Suprapubic skin (tissue), 4 donors: ENCODE measurements at places on chromosomes 16 and 17.

- peak; percentile 85 for DNase-seq
Measured at GRCh38 chr16:84672276-84673202, 24.2 kb downstream of the KLHL36 start.

DNA sequence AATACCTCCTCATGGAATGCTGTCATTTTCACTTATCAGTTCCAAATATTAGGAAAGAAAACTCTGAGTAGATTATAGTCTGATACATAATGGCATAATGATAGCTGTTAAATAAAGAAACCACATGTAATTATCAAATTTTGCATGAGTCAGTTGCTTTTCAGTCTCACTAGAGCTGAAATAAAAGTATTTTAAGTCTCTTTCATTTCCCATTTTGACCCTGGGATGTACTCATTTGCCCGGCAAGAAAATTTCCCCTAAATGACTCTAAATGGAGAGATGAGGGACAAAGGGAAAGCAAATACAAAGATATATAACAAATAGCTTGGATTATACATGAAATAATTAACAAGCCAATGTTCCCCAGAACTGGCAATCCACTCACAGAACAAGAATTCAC lies 47.9 kb upstream of the CPHXL start:
- no peak for DNase-seq

DNA sequence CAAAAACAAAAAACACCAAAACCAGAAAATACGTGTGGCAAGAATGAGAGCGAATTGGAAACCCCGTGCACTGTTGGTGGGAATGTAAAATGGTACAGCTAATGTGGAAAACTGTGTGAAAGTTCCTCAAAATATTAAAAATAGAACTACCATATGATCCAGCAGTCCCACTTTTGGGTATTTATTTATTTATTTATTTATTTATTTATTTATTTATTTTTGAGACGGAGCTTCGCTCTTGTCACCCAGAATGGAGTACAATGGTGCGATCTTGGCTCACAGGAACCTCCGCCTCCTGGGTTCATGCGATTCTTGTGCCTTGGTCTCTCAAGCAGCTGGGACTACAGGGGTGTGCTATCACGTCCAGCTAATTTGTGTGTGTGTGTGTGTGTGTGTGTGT lies 29.5 kb upstream of the MAPK3 start:
- DNase-seq = no peak

- no peak for DNase-seq
Measured at GRCh38 chr17:57677301-57677700, 67.8 kb downstream of the CCDC182 start.

GRCh38 chr17:44921122-44921882 lies 6.0 kb upstream of the GFAP start:
- no peak for DNase-seq

- no peak for DNase-seq
Measured at GRCh38 chr16:5490499-5490898, 392.9 kb upstream of the EEF2KMT start.

DNA sequence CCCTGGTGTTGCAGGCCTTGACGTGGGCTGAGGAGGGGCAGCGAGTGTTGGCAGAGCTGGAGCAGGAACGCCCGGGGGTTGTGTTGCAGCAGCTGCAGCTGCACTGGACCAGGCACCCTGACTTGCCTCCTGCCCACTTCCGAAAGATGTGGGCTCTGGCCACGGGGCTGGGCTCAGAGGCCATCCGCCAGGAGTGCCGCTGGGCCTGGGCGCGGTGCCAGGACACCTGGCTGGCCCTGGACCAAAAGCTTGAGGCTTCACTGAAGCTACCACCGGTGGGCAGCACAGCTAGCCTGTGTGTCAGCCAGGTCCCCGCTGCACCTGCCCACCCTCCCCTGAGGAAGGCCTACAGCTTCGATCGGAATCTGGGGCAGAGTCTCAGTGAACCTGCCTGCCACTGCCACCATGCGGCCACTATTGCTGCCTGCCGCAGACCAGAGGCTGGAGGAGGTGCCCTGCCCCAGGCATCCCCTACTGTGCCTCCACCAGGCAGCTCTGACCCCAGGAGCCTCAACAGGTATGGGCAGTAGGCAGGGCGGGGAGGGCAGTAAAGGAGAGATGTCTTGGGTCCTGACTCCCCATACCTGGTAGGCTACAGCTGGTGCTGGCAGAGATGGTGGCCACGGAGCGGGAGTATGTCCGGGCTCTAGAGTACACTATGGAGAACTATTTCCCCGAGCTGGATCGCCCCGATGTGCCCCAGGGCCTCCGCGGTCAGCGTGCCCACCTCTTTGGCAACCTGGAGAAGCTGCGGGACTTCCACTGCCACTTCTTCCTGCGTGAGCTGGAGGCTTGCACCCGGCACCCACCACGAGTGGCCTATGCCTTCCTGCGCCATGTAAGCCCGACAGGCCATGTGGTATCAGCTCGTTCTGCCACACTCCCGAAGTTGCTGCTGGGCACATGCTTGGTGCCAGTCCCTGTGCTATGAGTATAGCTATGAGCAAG lies 5.6 kb downstream of the PLEKHG4 start:
- no peak for DNase-seq

- DNase-seq = no peak
Measured at GRCh38 chr17:34827008-34827407, 134.3 kb downstream of the CCT6B start.

- no peak for DNase-seq
Measured at GRCh38 chr17:4249452-4250029, 14.2 kb downstream of the ANKFY1 start.

- DNase-seq = no peak
Measured at GRCh38 chr17:39551879-39552278, 55.8 kb downstream of the NEUROD2 start.

- DNase-seq = no peak
Measured at GRCh38 chr17:57953219-57953618, 2.0 kb downstream of the CUEDC1 start.

DNA sequence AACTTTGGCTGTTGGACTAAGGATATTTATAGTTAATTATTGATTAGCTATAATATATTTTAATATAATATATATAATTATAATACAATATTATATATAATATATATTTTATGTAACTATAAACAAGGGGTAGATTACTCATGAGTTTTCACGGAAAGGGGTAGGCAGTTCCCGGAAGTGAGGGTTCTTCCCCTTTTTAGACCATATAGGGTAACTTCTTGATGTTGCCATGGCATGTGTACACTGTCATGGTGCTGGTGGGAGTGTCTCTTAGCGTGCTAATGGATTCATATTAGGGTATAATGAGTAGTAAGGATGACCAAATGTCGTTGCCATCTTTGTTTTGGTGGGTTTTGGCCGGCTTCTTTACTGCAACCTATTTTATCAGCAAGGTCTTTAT lies 315.6 kb downstream of the WWOX start:
- DNase-seq = no peak

DNA sequence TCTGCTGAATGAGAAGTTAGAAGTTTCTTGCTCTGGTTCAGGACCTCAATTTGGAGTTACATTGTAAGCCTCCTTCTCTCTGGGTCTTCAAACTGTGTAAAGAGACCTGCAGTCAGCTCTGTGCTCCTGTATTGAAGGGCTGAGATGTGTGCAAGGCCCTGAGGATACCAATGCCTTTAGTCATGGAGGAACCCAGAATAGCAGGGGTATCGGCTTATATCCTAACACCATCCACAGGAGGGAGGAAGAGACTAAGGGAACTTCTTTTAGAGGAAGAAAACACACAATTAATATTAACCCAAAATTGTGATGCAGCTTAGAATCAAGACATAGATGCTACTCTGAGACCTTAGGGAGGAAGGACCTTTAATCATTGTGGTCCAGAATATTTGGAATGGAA lies 36.5 kb downstream of the GLP2R start:
- no peak for DNase-seq

- no peak for DNase-seq
Measured at GRCh38 chr16:66834746-66835145, 4.0 kb upstream of the NAE1 start.

DNA sequence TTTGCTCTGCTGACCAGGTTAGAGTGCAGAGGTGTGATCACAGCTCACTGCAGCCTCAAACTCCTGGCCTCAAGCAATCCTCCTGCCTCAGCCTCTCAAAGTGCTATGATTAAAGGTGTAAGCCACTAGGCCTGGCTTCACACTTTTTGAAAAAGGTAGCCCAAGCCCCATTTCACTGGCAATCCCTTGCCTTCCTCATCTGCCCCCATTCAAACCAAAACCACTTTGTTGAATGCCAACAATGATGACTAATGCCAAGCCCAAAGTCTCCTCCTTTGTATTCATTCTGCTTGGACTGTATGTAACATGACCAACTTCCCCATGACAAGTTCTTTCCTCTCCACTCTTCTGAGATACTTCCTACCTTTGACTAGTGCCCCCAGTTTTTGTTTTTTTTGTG lies 33.1 kb downstream of the N4BP1 start:
- DNase-seq = no peak

DNA sequence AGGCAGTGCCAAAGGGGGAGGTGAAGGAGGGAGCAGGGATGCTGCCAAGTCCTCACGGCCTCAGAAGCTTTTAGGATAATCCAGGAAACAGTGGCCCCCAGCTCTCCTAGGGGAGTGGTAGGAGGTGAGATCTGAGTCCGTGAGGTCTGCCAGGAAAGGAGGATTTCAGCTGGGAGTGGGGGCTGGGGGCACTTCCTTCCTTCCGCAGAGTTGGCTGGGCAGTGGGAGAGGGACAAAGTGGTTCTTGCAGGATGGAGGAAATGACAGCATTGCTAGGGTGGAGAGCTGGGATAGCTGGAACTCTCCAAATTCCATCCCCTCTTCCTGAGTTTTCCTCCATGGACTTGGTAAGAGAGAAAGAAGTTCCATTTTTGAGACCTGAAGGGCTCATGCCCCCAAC lies 4.8 kb upstream of the SP6 start:
- DNase-seq = no peak

- DNase-seq = no peak
Measured at GRCh38 chr17:13920413-13920812, 148.9 kb upstream of the COX10 start.

DNA sequence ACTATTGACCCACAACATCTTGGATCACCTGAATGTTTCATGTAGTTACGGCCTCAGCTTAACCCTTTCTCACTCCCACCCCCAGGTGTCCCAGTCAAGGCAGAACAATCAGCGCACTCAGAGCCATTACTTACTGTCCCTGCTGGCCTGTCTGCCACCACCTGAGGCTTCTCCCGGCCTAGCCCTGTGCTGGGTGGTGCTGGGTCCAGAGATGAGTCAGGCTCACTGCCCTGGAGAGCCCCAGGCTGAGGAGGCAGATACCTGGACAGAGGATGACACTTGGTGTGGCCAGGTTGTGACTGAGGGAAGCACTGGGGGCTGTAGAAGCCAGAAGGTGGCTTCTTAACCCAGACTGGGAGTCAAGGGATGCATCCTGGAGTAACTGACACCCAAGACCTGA lies 4.0 kb upstream of the SLC5A2 start:
- DNase-seq = no peak

- no peak for DNase-seq
Measured at GRCh38 chr17:30332057-30332542, 1.8 kb downstream of the TMIGD1 start.

DNA sequence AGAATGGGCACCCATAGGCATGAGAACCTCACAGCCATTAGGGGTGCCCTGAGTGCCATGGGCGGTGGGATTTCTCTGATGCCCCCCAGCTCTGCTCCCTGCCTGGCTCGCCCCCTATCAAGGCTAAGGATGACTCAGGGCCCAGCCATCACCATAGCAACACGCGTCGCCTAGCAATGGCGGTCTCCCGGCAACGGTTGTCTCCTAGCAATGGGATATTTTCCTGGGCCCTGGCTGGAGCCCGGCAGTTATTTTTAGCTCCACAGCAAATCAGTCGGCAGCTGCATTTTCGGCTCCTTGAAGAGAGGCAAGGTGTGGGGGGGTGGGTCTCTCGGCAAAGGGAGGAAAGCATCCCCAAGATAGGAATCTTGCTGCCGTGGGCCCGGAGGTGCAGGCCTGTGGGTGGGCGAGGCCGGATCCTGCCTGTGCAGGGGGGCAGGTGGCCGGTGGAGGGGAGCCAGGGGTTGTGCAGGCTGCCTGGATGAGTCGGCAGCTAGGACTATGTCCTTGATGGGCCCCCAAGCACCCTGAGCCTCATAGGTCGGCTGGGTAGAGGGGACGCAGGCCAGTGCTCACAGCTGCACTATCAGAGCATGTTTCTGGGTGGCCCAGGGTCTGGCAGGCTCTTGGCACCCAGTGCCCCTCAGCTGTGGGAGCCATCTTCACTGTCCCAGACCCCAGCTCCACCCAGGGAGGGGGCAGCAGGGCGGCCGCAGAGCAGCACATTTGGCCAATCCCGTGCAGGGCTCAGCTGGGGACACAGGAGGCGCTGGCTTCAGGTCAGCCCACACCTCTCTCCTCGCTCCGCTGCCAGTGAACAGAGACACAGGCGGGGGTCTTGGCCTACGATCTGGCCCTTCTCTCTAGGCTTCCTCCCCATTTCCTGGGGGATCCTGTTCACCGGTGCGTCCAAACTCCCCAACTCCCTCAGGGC lies 4.2 kb upstream of the FBXL16 start:
- DNase-seq = no peak

GRCh38 chr17:56985371-56986162 lies 7.6 kb downstream of the SCPEP1 start:
- no peak for DNase-seq

DNA sequence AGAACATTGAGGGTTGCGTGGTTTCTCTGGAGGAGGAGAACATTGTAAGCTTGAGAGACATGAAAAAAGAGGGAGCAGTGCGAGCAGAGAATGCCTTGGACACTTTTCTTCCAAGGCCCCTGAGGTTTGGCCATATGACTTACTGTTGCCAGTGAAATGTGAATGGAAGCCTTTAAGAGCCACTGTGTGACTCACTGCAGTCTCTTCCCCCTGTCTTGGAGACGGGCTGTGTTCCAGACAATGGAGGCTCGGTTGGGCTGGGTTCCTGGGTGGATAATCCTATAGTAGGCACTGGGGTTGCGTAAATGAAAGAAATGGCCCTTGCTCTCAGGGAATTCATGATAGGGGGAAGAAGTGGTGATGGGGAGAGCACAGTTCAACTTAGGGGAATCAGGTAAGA lies 75.5 kb downstream of the SHISA9 start:
- no peak for DNase-seq

DNA sequence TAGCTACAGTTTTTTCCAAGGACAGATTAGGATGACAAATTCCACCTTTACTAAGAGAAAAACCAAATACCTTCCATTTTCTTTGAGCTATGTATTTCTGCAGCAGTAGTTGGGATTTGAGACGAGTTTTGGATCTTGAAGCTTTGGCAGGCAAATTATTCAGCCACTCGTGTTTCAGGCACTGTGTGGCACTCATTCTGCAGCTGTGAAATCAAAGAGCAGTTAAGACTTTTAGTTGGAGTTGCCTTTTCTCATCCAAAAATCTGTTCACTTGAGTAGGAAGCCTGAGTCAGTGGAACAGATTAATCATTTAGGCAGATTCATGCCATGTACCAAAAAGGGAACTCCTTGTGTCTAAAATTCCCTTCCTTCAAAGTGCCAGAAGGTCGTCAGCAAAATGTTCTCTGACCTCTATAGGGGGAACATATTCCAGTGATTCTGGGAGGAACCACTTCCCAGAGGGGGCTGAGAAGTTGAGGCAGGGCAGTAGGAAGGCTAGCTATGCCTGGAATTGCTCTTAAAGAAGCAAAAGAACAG lies 20.1 kb downstream of the ORC6 start:
- no peak for DNase-seq

DNA sequence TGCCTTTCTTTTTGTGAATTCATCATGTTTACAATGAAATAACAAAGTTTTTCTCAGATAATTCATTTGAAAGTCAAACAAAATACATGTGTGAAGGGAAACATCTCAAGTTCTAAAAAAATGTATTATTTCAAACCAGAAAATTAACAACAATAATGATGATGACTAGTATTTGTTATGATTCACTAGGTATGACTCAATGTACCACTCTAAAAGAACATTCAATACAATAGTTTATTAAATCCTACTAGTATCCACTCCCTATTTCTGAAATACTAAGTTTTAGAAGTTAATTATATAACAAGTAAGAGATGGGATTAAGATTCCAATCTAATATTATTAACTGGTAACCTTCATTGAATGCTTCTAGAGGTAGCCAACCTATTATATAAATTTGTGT lies 1444.8 kb upstream of the CDH8 start:
- no peak for DNase-seq
